Myocyte (in vitro differentiated cells): ENCODE measurements at places on chromosomes 6 and 20. TPM values are rescaled to one million over a fixed set of nuclear protein-coding genes. Genes with fewer than 3 reads are reported as not detected.

Gene EFCAB8
- 0.83 TPM in 1 of 2 replicates, not detected in the other for total RNA-seq

Gene RBBP9
- total RNA-seq: 9.0 and 23.0 TPM in 2 replicates

Gene FAM184A
- total RNA-seq: 0.99 and 1.5 TPM in 2 replicates

Gene HLA-DRA
- total RNA-seq: 0.45 and 0.47 TPM in 2 replicates

Gene TSBP1
- not detected in 2 replicates for total RNA-seq

Gene CCN5
- 0.16 and 0.19 TPM in 2 replicates for total RNA-seq

Gene TRIM15
- total RNA-seq: not detected in 2 replicates

Gene REM1
- 0.27 and 0.68 TPM in 2 replicates for total RNA-seq

Gene NRN1
- 60.1 and 79.4 TPM in 2 replicates for total RNA-seq

Gene MAP3K5
- 14.2 and 15.7 TPM in 2 replicates for total RNA-seq

Gene TRIM26
- total RNA-seq: 13.7 and 22.4 TPM in 2 replicates

Gene FLRT3
- 5.8 and 6.7 TPM in 2 replicates for total RNA-seq

Gene MEP1A
- not detected in 2 replicates for total RNA-seq

Gene RNGTT
- 16.6 and 17.4 TPM in 2 replicates for total RNA-seq

Gene CAP2
- total RNA-seq: 187 and 262 TPM in 2 replicates

Gene HDAC2
- total RNA-seq: 59.6 and 67.4 TPM in 2 replicates

Gene ANGPT4
- not detected in 2 replicates for total RNA-seq

Gene PAQR8
- 1.9 and 2.7 TPM in 2 replicates for total RNA-seq
